Renal pelvis (tissue), 12 donors: ENCODE measurements at places on chromosomes 6 and 20. TPM values are rescaled to one million over a fixed set of nuclear protein-coding genes. Genes with fewer than 3 reads are reported as not detected.

- no peak for DNase-seq
Measured at GRCh38 chr6:170037541-170038250, 253.2 kb downstream of the DLL1 start.

GRCh38 chr6:140609956-140610355 lies 1235.5 kb upstream of the CITED2 start:
- DNase-seq: no peak

The SUN5 gene
- not detected for polyA plus RNA-seq

GRCh38 chr6:36722879-36723278 lies 25.3 kb downstream of the RAB44 start:
- DNase-seq: no peak

DNA sequence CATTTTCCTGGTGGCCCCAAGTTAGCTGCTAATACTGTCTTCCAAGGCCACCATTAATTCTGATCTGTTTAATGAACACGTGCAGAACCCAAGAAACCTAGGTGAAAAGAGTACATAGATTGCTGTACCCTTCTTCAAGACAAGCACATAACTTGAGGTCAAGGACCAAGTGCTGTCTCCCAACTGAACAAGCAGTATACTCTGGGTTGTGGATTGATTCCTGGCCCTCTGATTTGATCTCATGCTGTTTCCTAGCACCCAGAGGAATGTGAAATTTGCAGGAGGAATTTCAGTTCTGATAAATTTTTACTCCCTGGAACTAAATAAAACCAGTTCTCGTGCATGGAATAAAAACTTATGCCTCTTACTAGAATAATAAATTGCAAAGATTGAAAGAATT lies 75.6 kb downstream of the MTFR2 start:
- no peak for DNase-seq

DNA sequence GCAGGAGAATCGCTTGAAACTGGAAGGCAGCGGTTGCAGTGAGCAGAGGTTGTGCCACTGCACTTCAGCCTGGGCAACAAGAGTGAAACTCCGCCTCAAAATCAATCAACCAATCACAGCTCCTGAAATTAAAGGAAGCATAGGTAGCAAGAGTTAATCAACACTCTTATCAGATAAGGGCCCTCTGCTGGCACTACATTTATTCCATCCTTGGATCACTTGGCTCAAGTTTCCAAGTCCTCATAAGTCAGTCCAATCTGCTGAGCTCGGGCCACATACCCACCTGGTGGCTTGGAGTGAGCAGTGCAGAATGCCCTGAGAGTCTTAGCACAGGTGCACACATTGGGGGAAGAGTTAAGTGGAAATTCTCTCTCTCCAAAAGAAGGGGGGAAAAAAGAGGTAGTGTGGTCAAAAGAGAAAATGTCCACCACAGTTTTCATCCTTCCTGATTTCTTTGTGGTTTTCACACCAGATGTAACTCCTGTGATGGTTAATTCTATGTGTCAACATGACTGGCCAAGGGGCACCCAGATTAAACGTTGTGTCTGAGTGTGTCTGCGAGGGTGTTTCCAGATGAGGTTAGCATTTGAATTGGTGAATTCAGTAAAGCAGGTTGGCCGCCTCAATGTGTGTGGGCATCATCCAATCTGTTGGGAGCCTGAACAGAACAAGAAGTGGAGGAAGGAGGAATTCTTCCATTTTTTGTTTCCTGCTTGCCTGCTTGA lies 14.2 kb upstream of the FAM8A1 start:
- no peak for DNase-seq

GRCh38 chr20:46588532-46589511 lies 38.4 kb upstream of the OCSTAMP start:
- DNase-seq: no peak

- no peak for DNase-seq
Measured at GRCh38 chr20:14721926-14722452, 384.6 kb upstream of the FLRT3 start.

The ARFGEF3 gene
- 6.7 TPM for polyA plus RNA-seq

The PBOV1 gene
- 0.13 TPM for polyA plus RNA-seq

- no peak for DNase-seq
Measured at GRCh38 chr20:59600472-59600871, 3.9 kb upstream of the PHACTR3 start.

The VSX1 gene
- polyA plus RNA-seq: not detected
